ENCODE measurements at places on chromosomes 12 and 14. TPM values are rescaled to one million over a fixed set of nuclear protein-coding genes. Genes with fewer than 3 reads are reported as not detected.

KRT86 gene
- total RNA-seq: 0.62 TPM

KRT77 gene
- total RNA-seq: not detected

MIS18BP1 gene
- 26.1 TPM for total RNA-seq

DNA sequence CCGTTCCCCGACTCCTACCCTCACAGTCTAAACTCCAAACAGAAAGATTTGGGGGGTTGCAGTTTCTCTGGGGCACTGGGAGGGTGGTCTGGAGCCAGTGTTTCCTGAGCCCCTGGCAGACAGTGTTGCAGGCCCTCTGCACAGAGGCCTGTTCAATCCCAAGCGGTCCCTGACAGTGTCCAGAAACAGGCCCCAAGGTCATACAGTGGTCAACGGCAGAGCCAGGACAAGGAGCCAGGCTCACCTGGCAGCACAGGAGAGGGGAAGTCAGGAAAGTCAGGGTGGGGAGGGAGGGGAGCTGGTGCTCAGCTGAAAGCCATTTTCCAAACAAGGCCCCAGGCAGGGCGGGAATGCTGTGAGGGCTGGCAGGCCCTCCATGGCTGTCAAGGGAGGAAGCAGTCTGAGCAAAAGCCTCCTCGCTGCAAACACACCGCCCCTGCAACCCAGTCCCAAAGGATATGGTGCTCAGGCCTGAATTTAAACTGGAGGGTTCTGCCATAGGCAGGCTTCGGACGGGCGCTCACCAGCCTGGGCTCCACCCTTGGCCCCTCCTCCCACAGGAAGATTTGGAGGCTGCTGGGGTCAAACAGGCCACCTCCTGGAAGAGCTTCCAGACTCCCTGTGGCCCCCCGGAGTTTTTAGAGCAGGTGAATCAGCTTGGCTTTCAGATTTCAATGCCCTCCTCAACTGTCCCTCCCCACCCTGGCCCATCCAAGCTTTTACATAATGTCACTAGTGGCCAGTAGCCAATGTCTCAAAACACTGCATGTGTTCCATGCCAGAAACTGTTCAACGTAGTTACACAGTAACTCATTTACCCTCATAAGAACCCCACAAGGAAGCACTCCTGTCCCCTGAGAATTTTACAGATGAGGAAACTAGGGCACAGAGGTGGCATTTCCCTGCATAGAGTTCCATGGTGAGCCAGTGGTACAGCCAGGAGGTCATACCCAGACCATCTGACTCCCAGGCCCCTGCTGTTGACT, 41.5 kb downstream of the CHGA start:
- DNase-seq: no peak

- no peak for DNase-seq
Measured at GRCh38 chr14:73364559-73364958, 93.8 kb downstream of the NUMB start.

DNA sequence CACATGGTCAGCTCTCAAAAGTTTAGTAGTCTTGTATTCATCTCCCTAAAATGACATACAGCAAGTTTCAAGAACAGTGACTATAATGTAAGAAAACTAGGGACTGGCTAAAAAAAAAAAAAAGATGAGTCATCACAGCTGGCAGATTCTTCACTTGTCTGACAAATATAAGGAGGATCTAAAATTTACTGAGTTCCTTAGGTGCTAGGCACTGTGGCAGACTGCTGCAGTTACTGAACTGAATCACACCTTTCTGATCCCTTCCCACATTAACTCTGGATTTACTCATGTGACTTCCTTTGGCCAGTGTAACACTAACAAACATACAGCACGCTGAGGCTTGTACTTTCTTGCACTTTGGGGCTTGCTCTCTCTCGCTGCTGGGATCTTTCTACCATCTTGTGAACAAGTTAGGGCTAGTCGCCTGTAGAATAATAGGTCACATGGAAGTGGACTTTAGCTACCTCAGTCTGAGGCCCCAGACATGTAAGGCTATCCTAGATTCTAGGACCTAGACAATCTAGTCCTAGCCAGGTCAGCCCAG, 32.1 kb downstream of the BAZ1A start:
- peak; percentile 45 for DNase-seq

Data from ureter (tissue), 1 donor.